ENCODE measurements at places on chromosomes 12 and 14.

DNA sequence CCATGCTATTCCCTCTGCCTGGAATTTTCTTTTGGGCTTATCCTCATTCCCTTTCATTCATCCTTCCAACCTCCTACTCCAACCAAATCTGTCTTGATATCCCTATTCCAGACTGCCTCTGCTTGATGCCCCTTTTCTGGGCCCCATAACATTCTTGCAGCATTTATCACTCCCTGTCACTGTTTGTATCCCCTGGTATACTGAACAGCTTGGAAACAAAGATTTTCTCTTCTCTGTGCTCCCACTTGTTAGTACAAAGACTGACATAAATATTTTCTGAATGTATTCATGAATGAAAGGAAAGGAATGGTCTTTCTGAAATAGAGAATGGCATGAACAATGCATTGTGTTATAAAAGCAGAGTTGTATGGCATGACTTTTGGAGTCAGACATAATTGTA, 7.5 kb downstream of the IRAK4 start:
- no peak for DNase-seq

GRCh38 chr12:57672801-57673200, 21.1 kb upstream of the OS9 start:
- DNase-seq, result no peak

DNA sequence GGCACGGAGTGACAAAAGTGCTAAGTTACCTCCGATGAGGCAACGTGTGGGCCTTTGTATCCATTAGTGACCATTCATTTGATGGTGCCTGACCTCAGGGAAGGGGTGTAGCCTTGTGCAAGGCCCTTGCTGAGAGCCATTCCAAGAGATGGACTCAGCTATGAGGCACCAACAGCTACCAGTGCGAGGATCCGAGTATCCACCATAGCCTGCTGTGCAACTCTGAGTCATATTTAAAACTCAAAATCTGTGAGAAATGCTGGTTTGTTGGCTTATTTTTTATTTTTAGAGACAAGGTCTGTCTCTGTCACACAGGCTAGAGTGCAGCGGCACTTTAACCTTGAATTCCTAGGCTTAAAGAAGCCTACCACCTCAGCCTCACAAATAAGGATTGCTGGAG, 25.1 kb upstream of the WNK1 start:
- no peak for DNase-seq

DNA sequence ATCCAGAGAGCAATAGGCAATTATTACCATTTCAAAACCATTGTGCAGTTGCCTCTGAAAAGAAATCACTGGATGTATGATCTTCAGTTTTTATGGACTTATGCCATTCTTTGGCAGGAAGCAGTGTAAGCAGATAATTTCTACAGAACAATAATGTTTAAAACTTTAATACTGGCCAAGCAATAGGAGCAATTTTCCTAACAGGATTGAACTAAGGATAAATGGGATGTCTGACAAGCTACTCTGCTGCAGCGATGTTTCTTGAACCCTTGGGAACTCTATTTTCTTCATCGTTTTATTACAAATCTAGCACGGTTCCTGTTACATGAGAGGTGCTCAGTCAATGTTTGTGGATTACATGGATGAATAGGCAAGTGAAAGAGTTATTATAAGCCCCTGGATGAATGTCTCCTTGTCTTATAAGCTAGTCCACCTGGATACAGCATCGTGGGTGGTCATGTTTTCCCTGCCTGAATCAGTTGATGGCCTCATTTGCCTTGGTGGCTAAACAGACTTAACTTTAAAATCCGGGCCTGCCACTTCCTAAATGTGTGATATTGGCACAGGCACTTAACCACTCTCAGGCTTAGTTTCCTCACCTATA, 68.2 kb upstream of the MDM1 start:
- no peak for DNase-seq

DNA sequence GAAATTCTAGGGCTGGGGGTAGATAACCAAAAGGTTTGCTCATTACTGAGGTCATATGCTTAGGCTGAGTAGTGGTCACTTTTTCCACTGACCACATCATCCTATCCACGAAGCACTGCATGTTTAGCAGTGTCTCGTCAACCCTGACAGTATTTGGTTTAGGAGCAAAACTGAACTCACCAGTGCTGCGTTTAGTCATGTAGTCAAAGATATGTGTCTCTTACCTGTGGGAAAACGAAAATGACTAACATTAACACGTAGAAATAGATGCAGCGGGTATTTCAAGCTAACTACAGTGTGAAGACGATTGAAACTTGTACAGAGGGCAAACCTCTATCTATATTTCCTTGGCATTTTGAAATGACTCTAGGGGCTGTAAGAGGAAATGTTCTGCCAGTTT, 34.6 kb downstream of the MTHFD1 start:
- DNase-seq, result no peak

DNA sequence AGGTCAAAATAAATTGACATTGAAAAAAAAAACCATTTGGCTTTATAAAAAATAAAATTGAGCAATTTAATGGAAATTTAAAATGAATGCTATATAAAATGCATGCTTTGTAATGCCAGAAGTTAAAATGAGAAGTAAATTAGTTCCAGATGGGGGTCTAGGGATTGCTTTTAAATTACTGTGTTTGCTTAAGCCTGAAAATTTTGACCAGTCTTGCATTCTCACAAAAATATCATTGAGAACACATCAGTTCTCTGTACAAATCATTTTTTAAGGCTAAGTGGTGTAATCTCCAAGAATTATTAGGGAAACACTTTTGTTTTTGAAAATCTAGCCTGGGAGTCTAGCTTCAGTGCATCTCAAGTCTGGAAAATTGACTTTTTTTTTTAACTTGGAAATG, 90.7 kb downstream of the RERG start:
- no peak for DNase-seq

GRCh38 chr12:52513736-52514135, 6.5 kb downstream of the KRT5 start:
- no peak for DNase-seq

GRCh38 chr12:91261820-91262676, 79.4 kb upstream of the DCN start:
- no peak for DNase-seq

- no peak for DNase-seq
These were observed 116.5 kb downstream of the MGAT4C start for GRCh38 chr12:86139671-86140070.

DNA sequence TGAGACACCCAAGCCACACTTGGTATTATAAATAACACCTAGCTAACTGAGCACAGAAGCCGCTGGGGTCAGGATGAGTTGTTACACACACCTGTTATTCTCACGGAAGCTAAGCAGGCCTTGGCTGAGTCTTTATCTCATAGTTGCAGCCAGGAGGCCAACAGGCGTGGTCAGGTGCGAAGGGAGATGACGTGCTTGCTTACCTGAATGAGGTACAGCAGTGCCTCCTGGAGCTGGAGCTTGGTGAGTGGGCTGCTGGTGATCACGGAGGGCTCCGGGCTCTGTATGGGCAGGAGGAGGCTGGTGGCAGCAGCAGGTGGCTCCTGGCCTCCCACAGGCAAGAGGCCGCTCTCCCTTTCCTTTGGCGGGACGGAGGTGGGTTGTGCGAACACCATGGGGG, 30.4 kb upstream of the CACNA2D4 start:
- no peak for DNase-seq

- DNase-seq, result no peak
These were observed 94.4 kb downstream of the PPHLN1 start for GRCh38 chr12:42420395-42420794.

DNA sequence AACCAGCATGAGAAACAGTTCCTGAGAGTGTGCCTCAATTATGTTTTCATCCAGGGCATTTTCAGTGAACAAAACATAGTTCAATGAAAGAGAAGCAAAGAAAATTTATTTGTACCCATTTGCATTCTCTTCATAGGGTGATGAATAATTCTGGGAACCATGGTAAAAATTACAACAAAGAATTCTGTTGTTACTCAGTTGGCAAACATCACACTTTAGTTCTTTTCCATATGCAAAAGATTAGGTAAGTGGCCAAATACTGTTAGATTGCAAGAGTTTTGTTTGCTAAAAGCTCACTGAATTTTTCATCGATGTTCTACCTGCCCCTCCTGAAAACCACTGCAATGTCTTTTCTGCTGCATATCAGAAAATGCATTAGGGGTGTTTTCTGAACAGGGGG, 132.4 kb upstream of the RGS6 start:
- DNase-seq, result no peak

- no peak for DNase-seq
These were observed 158.0 kb upstream of the AMIGO2 start for GRCh38 chr12:47237751-47238211.

DNA sequence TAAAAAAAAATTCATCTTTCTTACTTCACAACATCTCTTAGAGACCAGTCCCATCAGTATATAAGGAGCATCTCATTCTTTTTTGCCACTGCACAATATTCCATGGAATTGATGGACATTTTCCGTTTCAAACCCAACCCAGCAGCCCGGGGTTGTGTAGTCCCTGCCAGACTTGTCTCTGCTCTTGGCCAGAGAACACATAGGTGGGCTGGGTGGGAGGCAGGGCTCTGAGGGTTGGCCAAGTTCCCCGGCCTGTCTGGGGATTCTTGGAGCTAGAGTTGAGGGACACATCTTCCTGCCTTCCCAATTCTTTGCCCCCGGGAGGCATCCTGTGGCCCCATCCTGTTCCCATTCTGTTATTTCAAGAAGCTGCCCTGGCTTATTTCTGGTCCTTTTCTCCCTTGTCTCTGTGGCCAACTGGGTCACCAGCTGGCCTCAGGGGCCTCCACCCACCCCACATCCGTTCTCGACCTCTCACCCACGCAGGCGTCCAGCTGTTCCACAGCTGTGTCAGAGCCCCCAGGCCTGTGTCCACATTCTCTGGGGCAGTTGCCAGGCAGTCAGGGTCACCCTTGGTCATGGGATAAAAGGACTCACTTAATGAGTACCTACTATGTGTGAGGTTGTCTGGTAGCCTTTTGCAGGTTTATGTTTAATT, 52.0 kb upstream of the CCDC63 start:
- no peak for DNase-seq

- DNase-seq, result no peak
These were observed 105.3 kb upstream of the AMN1 start for GRCh38 chr12:31834150-31834549.

- no peak for DNase-seq
These were observed 32.3 kb downstream of the GIT2 start for GRCh38 chr12:109963743-109964429.

GRCh38 chr14:103695296-103696069, 19.8 kb downstream of the XRCC3 start:
- no peak for DNase-seq

GRCh38 chr14:92551044-92551841, 37.7 kb downstream of the RIN3 start:
- DNase-seq, result no peak

DNA sequence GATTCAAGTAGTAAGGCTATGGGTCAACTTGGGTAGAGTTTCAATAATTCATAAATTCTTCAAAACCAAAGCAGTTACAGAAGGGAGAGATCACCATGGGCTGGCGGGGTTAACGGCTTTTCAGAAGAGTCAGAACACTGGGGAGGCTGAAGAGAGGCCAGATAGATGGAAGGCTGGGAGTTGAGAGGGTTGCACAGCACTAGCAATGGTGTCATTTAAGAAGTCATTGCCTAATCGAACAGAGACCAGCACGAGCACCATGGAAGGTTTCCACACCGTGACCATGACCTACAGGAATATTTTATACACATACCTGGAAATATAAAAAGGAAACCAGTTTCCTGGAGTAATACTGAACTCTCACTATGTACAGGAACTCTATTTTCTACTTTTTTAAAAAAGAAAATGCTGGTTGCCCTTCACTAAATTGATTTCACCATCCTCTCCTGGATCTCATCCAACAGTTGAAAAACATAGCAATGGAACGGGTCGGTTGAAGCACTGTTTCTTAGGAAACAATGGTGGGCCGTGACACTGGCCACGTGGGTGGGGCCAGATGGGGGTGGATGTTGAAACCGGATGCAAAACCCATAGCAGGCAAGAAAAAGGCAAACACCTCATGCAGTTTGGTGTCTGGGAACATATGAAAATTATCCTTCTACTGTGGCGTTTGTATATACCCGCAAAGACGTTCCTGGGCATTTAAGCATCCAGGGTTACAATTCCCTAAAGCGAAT, 38.0 kb upstream of the RIN3 start:
- DNase-seq, result no peak

DNA sequence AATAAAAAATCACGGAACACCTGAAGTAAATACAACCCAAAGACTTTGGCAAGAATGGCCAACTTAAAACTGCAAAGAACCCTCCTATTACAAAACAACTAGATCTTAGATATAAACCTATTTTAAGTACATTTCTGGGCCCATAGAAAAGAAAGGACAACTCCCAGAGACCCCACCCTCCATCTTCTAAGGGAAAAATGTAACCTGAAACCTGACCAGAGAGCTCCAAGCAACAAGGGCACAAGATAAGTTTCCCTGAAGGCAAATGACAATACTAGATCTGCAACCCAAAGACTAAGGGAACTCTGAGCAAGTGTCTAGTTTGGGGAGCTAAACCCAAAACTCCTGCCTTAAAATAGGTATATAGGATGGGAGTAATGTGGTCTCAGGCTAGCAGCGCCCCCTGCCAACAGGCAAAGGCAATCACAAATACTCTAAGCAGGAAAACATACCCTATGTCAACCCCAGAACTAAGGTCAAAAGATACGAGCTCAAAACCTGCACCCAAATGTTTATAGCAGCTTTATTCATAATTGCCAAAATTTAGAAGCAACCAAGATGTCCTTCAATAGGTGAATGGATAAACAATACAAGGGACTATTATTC, 218.9 kb downstream of the ITPR2 start:
- no peak for DNase-seq

- peak; percentile 37 for DNase-seq
These were observed at the start of gene KCNH5 for GRCh38 chr14:63045234-63045611. TSS of gene KCNH5 (minus strand) at chr14:63045458. CDS start at chr14:63045186, 272 bp downstream.

DNA sequence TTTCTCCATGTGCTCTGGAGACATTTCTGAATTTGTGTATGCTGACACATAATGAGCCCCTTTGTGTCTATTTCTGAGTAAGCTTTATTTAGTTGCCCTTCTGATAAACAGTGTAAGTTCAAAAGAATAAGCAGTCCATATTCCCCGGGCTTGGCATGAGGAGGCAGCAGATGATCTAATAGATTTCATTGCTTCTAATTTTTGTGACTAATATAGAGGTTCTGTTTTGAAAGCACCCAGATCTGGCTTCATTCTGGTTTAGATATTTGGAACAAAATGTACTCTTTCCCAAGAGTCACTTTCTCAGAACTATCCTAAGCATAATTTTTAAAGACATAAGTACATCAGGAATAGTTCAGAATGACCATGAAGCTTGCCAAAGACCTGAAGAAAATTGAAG, 290.9 kb downstream of the BTG1 start:
- DNase-seq, result no peak

GRCh38 chr14:70926235-70926830, 19.1 kb downstream of the PCNX1 start:
- no peak for DNase-seq

- DNase-seq, result no peak
These were observed at the start of gene CD9 for GRCh38 chr12:6200256-6201212. TSS of gene CD9 (plus strand) at chr12:6200400. CDS start at chr12:6200500, 100 bp downstream.

DNA sequence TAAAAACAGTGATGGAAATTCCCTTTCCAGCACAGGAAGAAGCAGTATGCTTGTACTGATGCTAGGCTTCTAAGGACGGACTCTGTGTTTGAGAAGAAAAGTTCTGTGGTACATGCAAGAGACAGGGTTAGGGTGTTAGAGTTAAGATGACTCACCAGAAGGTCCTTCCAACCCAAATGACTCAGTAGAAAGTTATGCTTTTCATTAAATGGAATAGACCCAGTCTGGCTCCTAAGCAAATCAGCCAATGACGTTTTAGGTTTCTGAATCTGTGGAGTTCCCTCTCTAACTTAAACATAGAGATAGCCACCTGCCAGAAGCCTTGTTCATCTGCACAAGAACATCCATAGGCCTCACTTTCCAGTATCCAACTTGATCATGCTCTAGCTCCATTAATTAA, 5.7 kb downstream of the PTHLH start:
- DNase-seq, result no peak
